Breast epithelium (tissue), 4 donors: ENCODE measurements at places on chromosomes 11 and 22. TPM values are rescaled to one million over a fixed set of nuclear protein-coding genes. Genes with fewer than 3 reads are reported as not detected.
A peak's percentile ranks its signal among the peaks of the same experiment; 100 is the strongest.

- no peaks in the 10 kb centered on the region for H3K4me1 ChIP-seq
- DNase-seq = no peak
- H3K27ac ChIP-seq = no peak overlapping the region
- H3K4me3 ChIP-seq = no peak overlapping the region
These were observed 140.8 kb upstream of the ZBED5 start for GRCh38 chr11:10998674-10999073.

GRCh38 chr11:12787847-12788246 is 113.6 kb downstream of the TEAD1 start:
- no peaks in the 10 kb centered on the region for H3K4me1 ChIP-seq
- H3K27me3 ChIP-seq = no peaks in the 10 kb centered on the region
- no peak overlapping the region for H3K27ac ChIP-seq
- H3K4me3 ChIP-seq = no peak overlapping the region
- no peak for DNase-seq

GRCh38 chr22:46829941-46830715 is 67.7 kb downstream of the TBC1D22A start:
- H3K4me1 ChIP-seq = peaks cover 6% of the 10 kb centered on the region
- H3K27me3 ChIP-seq = no peaks in the 10 kb centered on the region
- no peak overlapping the region for H3K4me3 ChIP-seq
- DNase-seq = no peak
- no peaks in the 10 kb centered on the region for H3K36me3 ChIP-seq

GRCh38 chr11:121194731-121195596 is 93.9 kb downstream of the TECTA start:
- DNase-seq = peak; percentile 26
- peaks cover 3% of the 10 kb centered on the region for H3K27me3 ChIP-seq
- H3K36me3 ChIP-seq = no peaks in the 10 kb centered on the region
- H3K4me1 ChIP-seq = no peaks in the 10 kb centered on the region

GRCh38 chr22:38285018-38285417 is 12.2 kb upstream of the TMEM184B start:
- no peak for DNase-seq
- no peaks in the 10 kb centered on the region for H3K4me1 ChIP-seq
- no peak overlapping the region for H3K4me3 ChIP-seq
- peak overlapping the region; percentile 42 for H3K27ac ChIP-seq
- H3K27me3 ChIP-seq = no peaks in the 10 kb centered on the region

The PMM1 gene
- 48.5 TPM for total RNA-seq

The WNT7B gene
- total RNA-seq = 2.2 TPM

The OR6T1 gene
- not detected for total RNA-seq

The CALCA gene
- not detected for total RNA-seq
